NCI-H1417 (cell line): ENCODE measurements at places on chromosomes 5 and 9.
A peak's percentile ranks its signal among the peaks of the same experiment; 100 is the strongest.

DNA sequence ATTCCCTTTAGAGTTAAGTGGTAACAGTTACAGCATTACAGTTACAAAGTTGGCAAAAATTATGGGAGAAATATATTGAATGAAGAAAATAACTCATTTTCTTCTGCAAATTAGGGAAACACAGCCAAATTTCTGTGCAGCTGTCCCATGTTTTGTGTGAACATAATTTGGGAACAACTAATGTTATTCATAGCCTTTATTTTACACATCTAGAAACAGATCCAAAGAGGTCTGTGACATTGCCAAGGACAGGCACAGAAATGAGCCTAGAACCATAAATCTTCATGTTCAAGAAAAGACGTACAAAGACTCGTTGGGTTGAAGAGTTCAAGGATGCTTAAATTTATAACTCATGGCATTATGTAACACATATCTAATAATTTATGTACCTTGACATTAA is 114.1 kb upstream of the TXNDC8 start:
- no peak for DNase-seq

DNA sequence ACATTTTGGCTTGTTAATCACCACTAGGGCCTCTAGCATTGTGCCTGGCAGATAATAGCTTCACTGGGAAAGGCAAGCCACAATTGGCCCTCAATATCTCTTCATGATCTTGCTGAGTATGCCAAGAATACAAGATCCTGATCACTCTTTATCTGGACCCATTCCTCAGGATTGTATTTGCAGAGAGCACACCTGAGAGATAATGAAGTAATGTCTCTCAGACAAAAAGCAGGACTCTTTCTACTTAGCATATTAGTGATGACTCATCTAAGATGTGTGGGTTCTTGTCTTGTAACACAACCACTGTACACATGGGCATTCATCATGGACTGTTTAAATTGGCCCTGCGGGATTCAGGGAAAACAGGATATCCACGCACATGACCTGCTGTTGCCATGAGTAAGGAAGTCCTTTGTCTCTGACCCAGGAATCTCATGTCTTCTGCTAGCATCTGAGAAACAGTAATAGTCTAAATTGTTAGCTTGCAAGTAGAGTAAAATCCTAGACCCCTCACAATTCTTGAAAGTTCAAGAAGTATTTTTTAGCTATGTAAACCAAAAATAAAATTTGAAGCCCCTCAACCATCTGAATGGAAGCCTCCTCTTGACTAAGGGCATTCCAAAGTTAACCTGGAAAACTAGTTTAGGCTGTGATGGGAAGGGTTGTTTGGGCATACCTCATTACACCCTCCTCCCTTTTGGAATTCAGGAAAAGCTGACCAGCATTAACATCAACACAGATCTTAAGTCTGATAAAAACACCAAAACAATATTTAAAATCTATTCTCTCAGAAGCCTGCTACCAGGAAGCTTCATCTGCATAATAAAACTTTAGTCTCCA is 28.0 kb upstream of the NFIL3 start:
- no peak for DNase-seq

DNA sequence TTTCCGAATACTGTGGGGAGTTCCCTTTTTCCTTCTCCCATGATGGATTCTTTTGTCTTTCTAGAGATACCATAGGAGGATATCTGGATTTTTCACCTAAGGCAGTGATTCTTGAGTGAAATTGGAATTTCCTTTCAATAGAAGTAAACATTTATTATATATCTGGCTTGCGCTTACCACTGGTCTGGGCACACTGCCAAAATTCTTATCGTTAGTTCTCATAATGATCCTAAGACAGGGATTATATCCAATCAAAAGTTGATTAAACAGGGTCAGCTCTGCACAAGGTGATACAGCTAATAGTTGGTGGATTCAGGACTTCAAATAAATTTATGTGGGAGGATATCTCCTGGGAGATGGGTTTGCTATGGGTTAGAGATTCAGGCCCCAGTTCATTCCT is 9.6 kb downstream of the TLE4 start:
- peak; percentile 4 for DNase-seq

DNA sequence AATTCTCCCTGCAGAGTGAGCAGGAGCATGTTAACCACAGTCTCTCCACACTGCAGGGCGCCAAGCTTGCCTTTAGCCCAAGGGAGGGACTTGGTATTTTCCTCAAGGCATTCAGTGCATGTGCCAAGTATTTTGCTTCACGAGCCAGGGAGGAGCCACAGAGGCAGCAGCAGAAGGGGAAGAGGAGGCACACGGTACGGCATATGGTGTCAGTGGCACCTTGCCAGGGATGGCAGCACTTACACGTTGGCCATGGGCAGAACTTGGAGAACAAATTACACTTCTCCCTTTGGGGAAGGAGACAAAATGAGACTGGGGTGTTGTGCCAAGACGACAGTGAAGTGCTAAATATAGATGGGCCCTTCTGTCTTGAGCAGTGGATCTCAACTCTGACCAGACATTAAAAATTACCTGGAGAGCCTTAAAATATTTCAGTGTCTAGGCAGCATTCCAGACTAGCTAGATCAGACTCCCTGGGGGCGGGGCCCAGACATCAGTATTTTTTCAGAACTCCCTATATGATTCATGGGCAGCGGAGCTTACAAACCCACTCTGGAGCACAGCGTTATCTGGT is 155.8 kb downstream of the DRD1 start:
- no peak for DNase-seq

DNA sequence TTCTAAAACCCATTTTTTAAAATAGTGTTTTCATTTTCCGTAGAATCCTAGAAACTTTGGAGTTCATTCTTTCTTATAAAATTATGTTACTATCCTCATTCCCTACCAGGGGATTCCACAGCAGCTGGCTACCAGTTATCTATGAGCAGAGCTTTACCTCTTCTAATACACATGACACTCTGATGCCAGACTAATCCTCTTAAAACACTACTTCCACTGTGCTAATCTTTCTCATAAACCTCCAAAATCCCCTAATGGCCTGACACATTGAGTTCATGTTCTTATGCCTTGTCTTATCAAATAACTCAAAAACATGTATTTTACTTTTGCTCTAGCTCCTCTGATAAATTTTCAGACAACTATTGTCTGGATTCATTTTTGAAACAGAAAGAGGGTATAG is 633.6 kb upstream of the FTMT start:
- DNase-seq = no peak

DNA sequence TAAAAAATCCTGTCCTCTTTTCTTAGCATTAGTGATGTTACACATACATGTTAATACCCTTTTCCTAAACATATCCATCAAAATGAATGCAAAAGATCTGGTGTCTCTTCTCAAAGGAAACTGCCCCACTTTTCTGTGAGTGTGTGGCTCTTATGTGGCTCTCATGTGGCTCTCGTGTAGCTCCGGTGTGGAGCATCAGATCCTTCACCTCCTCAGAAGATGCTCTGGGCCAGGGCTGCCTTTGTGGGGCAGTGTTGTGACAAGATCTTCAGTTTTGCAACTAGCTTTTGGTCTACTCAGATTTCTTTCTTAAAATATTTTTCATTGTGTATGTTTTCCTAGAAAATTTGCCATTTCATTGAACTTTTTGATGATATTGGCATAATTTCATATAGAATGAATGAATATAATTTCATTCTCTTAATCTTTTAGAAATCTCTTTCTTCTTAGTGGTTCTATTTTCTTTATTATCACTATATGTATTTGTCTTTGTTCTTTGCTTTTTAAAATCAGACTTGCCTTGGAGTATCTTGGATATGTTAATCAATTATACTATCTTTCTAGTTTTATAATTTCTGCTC is 19.4 kb downstream of the GARNL3 start:
- no peak for DNase-seq

GRCh38 chr5:173629628-173630027 is 13.2 kb upstream of the BOD1 start:
- DNase-seq = no peak

DNA sequence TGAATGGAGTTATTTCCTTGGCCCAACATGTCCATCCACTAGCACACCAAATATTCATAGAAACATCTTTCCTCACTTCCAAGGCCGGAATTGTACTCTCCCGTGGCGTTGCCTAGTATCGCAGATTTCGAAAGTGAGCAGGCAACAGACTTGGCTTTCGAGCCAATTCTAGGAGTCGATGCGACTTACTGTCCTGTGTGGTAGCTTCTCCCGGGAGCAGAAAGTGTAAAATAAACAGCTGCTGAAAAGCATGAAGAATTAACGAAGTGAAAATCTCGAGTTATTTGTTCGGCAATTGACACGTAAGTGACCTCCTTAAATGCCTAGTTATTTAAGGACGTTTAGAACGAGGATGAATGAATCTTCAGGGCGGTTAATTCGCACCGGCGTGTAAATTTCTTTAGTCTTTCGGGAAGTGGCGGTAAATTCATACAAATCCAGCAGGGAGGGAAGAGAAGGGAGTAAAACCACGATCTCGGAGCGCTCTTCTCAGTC is 449 bp upstream of the PCSK5 start:
- no peak for DNase-seq

- DNase-seq = no peak
These were observed 34.0 kb downstream of the CCNJL start for GRCh38 chr5:160278343-160278742.

GRCh38 chr5:31913808-31914207 is 260.3 kb downstream of the GOLPH3 start:
- DNase-seq = no peak

DNA sequence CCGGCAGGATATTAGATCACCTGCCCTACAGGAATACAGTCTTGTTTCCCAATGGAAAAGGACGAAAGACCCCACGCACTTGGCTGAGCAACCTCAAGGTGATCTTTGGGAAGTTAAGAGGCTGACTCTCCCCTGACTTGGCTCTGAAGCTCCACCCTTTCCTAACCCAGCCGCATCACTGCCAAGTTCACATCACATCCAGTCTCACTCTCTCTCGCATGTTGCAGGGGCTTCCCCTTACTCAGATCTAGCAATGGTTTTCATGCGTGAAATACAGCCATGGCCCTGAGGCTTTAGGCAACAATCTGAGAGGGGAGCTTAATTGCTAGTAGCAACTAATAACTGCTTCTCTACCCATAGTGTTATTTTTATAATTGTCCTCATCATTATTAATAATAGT is 211.6 kb downstream of the DOCK8 start:
- no peak for DNase-seq

GRCh38 chr5:62460578-62460983 is 48.0 kb downstream of the IPO11 start:
- peak; percentile 64 for DNase-seq

DNA sequence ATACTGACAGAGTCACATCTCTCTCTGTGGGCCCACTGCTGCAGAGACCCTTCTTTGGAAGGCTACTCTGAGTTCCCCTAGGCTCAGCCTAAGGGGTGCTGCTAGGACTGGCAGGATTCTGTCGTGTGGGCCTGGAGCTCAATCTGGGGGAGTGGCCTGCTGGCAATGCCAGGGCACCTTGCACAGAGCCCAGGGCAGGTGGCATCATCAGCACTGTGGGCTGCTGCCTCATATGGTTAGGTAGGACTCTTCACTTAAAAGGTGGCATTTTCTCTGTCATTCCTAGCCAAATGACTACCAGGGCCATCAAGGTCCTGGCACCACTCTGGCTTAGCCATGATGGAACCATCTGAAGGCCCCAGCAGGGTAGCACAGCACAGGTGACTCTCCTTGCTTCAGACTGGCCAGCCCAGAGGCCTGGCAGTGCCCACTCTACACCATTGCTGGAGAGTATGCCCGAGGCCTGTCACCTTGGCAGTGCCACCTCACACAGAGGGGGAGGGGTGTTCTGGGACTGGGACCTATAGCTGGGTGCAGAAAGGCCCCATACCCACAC is 21.9 kb downstream of the PITX1 start:
- no peak for DNase-seq

- DNase-seq = no peak
These were observed 142.5 kb upstream of the MSX2 start for GRCh38 chr5:174581894-174582293.
